ENCODE measurements at places on chromosomes 2 and 18.

- DNase-seq: no peak
These were observed 82.8 kb downstream of the SMAD2 start for GRCh38 chr18:47847635-47848034.

- no peak for DNase-seq
These were observed 244.3 kb downstream of the GLI2 start for GRCh38 chr2:120979921-120980320.

DNA sequence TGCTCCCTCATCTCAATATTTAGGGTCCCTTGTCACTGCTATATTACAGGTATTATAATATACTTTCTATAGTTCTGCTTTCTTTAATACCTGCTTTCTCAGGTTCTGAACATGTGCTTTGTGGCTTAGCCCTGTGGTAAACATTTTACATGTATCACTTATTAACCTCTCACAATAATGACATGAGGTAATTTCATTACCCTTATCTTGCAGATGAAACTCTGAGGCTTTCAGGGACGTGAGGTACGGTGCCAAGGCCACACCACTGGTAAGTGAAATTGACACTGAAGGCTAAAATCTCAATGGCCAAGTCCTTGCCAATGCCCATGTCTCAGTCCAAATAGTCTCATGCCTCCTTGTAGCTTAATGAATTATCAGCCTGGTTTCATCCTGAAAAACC lies 21.7 kb downstream of the LINC00305 start:
- DNase-seq: no peak

DNA sequence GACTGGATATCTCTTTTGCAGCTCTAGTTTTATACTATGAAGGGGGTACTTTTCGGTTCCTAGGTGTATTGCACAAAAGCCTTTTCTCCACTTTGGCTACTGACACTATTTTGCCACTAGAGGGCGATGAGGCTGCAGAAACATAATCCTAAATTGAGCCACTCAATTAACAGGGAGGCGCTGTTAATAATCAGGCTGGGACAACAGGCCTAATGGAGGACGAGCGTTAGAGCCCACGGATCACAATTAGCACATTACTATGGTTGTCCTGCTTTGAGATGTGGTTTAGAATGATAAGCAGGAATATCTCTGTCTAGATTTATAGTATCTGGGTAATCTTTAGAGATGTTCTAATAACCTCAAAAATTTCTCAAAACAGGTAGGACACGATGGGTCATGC lies 62.2 kb upstream of the PMAIP1 start:
- peak; percentile 52 for DNase-seq

DNA sequence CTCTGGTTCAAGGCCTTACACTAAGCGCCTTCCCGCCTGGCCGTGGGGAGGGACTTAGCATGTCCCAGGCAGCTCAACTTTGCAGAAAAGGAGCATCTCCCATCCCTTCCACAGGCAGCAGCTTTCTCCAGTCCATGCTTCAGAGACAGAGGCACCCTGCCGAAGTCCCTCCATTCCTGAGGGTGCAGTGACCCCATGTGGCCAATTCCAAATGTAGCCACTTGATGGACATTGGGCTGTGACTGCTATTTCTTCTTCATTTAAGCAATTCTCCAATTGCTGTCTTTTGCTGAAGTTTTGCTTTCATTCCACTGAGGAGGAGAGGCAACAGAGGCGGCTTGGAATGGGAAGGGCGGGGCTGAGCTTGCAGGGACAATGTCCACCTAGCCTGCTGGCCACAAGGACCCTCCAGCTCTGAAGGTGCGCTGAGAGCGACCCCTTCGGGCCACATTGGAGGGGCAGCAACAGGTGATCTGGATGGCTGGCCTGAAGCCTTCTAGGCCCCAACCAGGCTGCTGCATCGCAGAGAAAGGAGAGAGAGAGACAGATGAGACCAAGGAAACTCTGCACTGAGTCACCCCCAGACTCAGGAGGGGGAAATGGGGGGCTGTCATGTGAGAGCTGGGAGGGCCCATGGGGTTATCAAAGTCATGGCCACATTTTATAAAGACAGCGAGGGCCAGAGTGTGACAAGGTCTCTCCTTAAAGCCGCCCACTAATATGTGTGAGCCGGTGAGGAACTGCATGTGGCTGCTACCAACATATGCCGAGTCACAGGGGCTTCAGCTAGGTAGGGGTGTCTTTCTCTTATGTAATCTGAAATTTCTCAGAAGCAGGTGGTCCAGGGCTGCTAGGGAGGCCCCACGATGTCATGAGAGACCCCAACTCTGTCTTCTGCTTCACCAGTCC lies 61.3 kb downstream of the LONRF2 start:
- DNase-seq: peak; percentile 40

DNA sequence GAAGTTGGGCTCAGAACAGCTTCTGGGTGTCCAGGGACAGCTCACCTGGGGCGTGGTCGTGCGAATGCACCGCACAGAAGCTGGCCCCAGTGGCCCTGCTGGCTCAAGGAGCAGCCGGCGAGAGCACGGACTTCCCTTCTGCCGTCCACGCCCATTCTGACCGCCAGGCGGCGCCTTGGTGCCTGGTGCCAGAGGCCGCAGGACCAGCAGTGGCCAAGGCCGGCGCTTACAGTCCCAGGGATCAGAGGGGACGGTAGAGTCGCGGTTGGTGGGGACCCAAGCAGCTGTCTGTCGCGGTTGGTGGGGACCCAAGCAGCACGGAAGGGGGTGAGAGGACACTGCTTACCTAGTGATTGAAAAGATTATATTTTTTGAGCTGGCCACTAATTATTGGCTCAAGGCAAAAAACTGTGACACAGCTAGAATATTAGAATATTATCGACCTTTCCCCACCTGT lies 25.7 kb downstream of the NPPC start:
- peak; percentile 44 for DNase-seq

DNA sequence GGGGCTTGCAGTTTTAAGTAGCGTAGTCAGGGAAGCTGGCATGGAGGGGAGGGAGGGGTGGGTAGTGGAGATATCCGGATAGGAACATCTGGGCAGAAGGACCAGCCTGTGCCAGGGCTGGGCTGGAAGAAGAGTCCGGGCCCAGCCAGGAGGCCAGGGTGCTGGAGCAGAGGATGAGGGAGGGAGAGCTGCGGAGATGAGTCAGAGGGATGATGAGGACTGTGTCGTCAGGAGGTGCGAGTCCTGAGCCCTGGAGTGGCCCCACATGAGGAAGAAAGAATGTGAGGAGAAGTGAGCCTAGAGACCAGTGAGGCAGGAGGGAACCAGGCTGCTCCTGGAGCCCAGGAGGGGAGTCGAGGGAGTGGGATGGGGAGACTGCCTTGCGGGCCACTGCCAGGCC lies 82.4 kb downstream of the CTIF start:
- DNase-seq: no peak

DNA sequence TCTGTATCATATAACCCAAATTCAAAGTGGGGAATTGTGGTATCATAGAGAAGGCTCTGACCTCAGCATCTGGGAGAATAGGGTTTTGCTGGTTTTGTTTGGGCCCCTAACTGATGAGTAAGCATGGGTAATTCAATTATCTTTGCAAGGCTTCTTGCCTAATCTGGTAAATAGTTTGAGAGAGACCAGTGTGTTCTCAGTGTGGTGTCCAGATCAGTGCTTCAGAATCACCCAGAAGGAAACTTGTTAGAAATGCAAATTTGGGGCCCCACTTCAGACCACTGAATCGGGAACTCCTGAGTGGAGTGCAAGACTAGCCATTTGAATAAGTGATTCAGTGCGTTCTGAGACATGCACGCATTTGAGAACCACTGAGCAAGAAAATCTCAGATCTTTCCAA lies 282.7 kb downstream of the EPHA4 start:
- DNase-seq: no peak

DNA sequence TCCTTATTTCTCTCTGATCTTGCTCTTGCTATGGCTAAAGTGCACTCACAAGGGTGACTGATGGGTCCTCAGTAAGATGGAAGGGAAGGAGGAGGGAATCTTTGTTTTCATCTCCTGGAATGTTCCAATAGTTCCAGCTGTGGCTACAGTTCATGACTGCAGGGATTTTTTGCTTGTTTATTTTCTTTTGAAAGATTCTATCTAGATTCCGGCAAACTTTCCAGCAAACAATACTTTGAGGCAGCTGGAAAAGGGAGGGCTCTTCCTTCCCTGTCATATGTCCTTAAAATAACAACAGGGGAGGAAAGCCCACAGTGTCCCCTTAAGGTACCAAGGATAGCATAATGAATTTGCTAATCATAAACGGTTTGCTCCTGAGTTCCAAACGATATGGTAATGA lies 111.3 kb upstream of the SLC14A2 start:
- no peak for DNase-seq

DNA sequence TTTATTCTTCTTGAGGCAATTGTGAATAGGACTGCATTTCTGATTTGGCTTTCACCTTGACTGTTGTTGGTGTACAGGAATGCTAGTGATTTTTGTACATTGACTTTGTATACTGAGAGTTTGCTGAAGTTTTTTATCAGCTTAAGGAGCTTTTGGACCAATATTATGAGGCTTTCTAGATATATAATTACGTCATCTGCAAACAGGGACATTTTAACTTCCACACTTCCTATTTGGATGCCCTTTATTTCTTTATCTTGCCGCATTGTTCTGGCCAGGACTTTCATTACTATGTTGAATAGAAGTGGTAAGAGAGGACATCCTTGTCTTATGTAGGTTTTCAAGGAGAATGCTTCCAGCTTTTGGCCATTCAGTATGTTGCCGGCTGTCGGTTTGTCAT lies 425.4 kb upstream of the CHAC2 start:
- DNase-seq: no peak

DNA sequence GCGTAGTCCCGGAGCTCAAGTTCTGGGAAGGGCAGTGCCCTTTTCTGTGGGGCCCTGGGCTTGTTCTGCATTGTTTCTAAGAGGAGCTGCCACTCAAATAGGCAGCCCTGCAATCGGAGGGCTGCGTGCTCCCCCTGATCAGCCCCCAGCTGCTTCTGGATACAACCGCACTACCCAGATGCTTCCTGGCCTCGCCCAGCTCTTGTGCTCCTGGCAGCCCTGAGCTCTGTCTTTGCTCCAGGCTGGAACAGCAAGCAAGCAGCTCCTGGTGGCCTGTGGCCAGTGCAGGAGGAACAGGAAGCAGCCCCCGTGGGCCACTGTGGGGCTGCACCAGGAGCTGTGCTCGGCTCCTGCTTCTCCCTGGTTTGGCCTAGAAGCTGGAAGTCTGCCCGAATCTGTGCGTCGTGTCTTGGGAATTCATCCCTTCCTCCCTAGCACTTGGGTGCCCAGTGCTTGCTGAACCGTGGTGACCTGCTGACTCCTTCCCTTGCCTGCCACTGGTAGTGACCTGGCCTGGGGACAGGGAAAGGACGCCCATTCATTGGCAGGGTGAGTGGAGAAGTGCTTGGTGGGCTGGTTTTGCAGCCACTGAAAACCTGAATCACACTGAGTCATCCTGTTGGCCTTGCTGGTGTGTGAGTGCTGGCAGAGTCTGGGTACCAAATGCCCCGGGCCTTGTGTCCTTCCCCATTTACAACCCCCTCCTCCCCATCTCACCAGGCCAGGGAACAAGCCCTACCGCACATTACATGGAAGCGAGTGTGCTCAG lies 27.3 kb upstream of the NTSR2 start:
- no peak for DNase-seq

GRCh38 chr2:182581196-182581935 lies 134.7 kb upstream of the DNAJC10 start:
- DNase-seq: no peak

DNA sequence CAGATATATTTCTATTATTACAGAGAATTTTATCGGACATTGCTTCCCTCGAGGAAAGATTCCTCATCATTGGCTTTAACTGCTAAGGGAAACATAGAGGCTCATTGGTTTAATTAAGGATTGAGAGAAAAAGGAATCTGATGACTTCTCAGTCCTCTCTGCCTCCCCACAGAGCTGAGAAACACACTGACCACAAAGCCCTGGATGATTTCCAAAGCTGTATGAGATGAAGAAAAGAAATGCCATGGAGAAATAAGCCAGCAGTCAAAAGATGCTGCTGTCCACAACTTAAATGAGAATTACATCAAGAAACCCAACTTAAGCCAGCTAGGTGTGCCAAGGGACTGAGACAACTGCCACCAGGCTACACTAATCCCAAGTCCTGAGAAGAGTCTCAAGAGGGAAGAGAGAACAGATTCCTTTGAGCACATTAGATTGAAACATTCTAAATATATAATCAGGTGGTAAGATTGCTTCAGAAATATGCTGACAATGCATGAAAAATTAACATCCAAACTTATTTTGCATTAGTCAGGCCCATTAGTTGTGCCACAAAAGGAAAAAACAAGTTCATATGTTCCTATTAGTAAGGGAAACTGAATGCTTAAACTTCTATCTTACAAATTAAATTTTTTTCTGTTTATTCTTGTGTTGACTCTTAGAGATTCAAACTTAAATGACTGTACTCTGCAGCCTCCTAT lies 308.1 kb upstream of the CYRIA start:
- no peak for DNase-seq

GRCh38 chr18:44941516-44941915 lies 260.8 kb downstream of the SETBP1 start:
- DNase-seq: no peak

DNA sequence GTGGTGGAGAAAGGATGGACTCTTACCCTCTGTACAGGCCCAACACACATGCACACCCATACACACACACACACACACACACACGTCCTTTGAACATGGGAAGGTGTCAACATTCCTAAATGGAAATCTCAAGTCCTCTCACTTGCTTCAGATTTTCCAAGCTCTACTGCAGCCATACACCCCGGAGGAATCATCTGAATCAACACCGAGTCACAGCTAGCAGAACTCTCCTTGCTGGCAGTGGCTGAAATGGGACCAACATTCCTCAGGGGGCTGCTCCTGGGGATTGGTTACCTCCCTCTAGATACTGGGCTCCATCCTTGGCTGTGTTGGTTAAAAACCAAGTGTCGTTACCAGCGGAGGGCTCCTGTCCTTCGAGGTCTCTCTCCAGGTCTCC lies 112.7 kb downstream of the BCL11A start:
- DNase-seq: no peak

DNA sequence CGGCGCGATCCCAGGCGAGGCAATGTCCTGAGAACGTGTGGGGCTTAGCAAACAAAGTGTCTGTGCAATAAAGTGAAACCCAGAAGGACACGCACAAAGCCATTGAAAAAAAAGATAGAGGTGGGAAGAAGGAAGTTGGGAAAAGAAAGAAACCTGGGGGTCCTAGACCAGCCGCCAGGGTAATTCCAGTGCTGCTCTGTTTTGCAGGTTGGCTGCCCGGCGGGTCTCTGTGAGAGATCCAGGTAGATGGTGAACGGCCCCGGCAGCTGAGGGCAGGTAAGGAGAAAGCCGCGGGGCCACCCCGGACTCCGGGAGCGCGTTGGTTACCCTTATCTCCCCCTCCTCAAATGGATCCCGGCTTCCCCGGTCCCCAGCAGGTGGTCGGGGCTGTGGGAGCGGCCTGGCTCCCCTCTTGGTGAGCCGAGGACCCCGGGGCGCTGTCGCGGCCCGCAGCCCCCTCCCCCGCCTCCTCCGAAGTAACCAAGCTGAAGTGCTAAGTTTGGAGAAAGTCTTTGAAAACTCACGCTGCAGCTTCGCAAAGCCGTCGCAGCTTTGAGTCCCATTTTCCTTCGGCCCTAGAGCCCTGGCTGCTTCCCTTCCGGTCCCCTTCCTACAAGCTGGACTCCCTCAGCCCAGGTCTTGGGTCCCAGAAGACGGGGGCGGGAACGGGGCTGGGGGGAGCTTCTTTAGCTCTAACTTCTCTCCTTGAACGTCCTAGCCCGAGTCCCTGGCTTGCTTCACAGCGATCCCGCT lies 588 bp downstream of the OTX1 start:
- DNase-seq: no peak

- DNase-seq: no peak
These were observed 8.6 kb upstream of the PDIA6 start for GRCh38 chr2:10820978-10821695.

All from foreskin melanocyte (primary cell).